ENCODE measurements at places on chromosomes 1 and 21. TPM values are rescaled to one million over a fixed set of nuclear protein-coding genes. Genes with fewer than 3 reads are reported as not detected.
A peak's percentile ranks its signal among the peaks of the same experiment; 100 is the strongest.

Gene ZBTB37
- 8.2 TPM for total RNA-seq

Gene CD160
- total RNA-seq = 0.14 TPM

DNA sequence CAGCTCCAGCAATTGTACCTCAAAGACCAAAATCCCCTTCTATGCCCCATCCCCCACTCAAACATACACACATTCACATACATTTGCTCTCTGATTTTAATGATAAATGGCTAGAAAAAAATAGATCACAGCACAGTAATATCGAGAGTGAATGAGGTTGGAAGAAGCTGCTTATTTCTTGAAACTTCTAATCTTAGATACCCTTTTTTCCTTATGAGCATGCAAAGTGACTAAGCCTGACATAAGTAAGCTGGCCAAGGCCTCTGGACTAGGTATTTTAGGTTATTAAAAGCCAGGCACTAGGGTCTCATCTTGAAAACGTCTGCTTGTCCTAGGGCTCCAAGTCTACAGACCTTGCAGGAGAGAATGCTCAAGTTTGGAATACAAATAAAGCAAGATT, 133.6 kb downstream of the TGFBR3 start:
- DNase-seq = peak; percentile 35

- DNase-seq = no peak
These were observed 625 bp upstream of the NEGR1 start for GRCh38 chr1:72283022-72283306.

Gene BTBD19
- total RNA-seq = 38.6 TPM

DNA sequence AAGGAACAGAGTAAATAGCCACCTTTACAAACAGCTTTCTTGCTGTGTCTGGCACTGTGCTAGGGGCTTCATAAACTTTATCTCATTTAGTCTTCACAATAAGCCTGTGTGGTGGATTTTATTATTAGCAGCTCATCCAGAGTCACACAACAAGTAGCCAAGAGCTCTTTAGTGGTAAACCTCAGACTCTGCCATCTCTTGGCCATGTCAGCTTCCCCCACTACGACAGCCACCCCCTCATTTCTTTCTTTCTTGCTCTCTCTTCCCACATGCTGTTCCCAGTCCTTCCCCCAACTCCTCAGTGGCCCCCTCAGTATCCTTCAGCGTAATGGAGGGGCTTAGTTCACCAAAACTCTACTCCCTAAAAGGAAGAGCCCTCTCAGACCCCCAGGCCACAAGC, 1.2 kb upstream of the ZNF683 start:
- no peak for DNase-seq

Gene PKP1
- total RNA-seq = not detected

DNA sequence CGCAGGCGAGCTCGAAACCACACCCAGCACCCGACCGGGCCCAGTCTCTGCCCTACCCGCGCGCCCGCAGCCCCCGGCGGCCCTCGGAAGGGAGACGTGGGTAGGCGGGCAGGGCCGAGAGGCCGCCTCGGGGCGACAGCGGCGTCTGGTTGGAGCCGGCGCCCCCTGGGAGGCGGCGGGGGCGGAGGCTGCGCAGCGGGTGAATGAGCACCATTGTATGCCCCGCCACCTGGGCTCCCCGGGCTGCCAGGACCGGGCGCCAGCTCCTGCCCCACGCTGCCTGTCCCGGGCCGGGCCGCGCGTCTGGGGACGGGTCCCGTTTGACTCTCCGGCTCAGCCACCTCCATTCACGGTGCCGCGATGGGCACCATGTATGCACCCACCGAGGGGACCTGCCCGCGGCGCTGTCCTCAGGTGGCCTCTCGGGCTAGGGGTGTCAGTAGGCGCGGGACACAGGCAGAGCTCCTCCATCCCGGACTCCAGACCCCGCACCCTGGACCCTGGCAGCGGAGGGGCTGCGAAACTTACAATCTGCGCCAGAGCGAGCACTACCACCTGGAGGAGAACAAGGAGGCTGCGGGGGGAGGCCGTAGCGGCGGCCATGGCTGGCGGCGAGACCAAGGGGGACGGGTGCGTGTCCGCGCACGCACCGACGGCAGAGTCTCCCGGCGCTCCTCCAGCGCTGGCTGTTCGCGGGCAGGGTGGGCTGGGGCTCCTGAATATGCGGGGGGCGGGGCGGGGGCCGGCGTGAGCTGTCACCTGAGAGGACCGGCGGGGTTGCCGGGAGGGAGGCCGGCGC, at the start of gene COL9A2:
Gene COL9A2, minus strand, starts transcription at position 692 of the 799 bp plus-strand sequence. Its CDS starts 89 bp downstream, at position 603.
- DNase-seq = peak; percentile 71

DNA sequence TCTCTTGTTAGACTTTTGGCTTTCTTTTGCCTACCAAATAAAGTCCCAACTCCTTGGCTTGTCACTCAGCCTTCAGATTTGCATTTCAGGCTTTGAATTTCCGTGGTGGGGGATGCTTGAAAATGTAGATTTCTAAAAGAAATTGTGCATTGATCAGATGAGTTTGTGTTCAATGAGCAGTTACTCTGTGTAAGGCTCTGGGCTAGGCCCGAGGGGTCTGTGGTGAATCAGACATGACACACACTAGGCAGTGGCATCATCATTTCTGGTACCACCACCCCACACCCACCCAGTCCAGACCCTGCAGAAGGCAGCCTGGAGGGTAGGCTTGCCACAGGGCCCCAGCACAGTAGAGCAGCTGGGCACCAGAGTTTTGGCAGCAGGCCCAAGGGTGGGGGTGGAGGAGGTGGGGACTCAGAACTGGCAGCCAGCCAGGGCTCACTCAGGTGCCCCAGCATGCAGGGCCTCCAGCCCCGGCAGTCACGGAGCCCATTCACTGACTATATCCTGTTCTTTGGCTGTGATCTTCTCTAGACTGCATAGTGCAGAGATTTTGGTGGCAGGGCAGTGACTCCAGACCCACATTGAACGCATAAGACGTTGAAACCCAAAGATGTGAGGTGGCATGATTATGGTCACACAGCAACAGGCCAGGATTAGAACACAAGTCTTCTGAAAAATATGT, 97.2 kb upstream of the ARTN start:
- peak; percentile 79 for DNase-seq

DNA sequence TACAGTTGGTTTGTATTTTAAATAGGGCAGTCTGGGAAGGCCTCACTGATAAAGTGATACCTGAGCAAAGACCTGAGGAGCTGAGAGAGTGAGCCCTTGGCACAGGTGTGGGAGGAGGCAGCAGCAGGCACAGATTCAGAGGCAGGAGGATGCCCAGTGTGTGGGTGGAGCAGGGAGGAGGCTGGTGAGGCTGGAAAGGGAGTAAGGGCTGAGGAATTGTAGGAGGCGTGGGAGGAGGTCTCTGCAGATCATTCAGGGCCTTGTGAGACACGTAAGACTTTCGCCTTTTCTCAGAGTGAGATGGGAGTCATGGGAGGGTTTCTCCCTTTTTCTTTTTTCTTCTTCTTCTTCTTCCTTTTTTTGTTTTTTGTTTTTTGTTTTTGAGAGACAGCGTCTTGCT, 58.0 kb downstream of the RGL1 start:
- DNase-seq = no peak

- no peak for DNase-seq
These were observed 10.5 kb downstream of the CHRNB2 start for GRCh38 chr1:154578058-154578418.

Gene HLX
- total RNA-seq = not detected

Gene IL19
- total RNA-seq = 0.21 TPM

DNA sequence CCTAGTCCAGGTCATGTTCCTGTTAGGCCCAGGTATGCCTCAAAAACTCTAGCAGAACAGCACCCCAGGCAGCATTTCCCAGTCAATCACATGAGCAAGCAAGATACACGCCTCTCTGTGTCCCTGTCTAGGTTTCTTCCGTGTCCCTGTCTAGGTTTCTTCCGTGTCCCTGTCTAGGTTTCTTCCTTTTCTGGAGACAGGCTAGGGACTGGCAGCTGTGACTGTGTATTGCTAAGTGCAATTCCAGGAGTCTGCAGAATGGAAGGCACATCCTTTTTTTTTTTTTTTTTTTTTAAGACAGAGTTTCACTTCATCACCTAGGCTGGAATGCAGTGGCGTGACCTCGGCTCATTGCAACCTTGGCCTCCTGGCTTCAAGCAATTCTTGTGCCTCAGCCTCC, 77.6 kb downstream of the SETD4 start:
- DNase-seq = no peak

DNA sequence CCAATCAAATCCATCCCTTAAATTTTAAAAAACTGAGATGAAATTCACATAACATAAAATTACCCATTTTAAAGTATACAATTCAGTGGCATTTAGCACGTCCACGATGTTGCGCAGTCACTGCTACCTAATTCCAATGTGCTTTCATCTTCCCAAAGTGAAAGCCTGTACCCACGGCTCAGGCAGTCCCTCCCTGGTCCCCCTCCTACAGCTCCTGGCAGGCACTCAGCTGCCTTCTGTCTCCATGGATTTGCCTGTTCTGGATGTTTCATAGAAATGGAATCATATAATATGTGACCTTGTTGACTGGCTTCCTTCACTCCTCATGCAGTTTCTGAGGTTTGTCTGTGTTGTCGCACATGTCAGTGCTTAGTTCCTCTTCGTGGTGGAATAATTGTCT, 386.3 kb downstream of the CAMTA1 start:
- DNase-seq = no peak

DNA sequence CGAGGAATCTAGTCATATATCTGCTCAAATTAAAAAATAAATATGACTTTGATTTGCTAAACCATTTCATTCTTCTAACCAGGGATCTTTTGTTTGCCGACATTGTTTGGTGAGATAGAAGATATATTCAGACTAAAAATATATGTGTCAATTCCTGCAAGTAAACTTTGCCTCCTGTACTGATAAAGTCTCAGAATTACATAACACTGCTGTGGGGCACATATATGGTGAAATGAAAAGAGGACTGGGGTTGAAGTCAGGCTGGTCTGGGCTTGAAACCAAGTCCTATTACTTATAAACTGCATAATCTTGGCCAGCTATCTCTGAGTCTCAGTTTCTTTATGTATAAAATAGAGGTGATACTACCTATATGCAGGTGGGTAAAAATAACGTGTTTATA, 9.8 kb downstream of the SCMH1 start:
- DNase-seq = no peak

DNA sequence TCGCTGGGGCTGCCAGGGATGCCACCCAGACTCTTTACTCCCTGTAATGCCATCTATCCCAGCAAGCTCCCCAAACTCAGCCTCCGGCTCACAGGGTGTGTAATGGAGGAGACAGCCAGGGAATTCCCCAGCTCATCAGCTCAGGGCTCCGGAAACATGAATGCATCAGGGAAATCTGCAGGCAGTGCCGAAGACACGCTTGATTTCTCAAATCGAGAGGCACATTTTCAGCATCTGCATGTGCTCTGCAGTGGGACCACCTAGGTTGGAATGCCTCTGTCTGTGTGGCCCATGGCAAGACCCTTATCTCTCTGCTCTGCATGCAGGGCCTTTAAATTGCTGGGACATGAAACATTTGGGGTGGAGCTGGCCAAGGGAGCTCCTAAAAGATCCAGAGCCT, 170.1 kb downstream of the TRABD2B start:
- DNase-seq = no peak

DNA sequence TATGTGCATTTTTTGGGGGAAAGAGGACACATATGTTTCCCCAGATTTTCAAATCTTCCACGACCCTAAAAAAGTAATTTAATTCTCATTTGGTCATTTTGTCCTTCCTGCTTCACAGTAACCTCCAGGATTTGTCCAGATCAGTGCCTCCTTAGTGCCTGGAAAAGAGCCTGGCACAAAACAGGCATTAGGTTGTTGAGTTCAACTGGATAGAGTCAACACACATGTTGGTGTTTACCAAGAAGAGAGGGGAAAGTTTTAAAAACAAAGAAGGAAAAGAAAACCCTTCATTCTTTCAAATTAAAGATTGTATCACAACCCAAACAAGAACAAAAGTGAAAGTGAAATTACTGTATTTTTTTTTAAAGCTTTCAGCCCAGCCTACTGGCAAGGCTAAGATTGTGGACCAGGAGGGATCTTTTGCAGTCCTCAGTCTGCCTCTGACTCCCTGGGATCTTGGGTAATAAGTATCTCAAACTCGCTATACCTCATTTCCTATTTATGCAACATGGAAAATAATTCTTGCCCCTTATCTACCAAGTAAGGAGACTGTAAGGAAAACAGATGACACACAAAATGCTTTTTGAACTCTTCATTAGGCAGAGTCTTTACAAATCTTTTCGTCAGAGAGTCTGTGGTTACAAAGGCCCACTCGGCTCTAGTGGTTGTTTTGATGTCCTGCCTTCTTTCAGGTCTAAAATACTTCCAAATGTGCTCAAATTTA, 57.8 kb downstream of the ZNF281 start:
- peak; percentile 24 for DNase-seq

DNA sequence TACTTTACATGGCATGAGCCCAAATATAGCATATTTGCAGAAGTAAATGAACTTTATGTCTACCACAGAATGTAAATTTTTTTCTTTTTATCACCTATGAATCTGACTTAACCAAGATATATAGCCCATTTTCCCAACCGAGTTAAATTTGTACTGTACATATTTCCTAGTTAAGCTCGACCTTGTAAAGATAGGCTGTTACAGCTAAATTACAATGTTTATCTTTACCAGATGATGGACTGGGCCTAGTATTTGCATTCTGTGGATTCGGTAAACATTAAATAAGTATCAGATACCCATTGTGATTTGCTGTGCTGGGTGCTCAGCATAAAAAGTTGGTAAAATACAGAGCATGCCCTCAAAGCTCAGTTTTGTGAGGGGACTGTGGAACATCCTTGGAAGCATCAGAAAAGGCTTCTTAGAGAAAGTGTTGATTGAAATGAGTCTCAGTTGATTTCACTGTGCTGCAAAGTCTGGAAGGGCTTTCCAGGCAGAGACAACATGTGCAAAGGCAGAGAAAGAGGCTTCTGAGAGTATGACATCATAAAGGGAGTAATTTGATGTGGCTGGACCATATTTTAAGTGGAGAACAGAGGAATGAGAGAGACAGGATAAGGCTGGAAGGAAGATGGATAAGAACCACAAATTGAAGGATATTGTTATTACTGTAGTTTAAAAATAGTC, 27.4 kb downstream of the MORC3 start:
- DNase-seq = no peak

Gene TFAP2E
- total RNA-seq = 0.17 TPM

DNA sequence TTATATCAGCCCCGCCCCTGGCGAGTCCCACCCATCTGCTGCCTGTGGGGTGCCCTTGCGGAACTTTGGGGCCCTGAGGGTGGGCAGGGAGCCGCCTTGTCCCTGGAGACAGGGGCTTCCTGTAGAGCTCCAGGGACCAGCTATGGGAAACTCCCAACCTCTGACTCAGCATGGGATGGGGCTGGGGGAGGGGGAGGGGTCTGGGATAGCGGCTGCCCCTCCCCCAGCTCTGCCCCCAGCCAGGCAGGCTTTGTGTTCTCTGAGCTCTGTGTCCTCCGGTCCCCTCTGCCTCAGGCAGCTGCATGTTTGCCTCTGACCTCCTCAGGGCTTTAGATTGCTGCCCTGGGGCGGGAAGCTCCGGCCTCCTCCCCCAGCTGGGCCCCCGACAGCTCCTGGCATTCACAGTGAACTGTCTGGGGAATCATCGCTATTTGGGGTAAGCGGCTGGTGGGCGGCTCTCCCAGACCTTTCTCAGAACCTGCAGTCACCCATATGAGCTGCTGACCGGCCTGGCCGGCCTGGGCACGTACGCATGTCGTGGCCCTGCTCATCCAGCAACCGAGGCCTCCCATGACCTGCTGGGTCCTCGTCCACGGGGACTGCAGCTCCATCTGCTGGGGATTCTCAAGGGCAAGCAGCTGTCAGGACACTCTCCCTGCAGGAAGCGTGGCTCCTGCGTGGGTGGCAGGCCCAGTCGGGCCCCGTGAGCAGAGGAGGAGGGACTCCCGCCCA, 17.1 kb downstream of the ARHGEF16 start:
- DNase-seq = no peak
